ENCODE measurements at places on chromosomes 13 and 19.
A peak's percentile ranks its signal among the peaks of the same experiment; 100 is the strongest.

DNA sequence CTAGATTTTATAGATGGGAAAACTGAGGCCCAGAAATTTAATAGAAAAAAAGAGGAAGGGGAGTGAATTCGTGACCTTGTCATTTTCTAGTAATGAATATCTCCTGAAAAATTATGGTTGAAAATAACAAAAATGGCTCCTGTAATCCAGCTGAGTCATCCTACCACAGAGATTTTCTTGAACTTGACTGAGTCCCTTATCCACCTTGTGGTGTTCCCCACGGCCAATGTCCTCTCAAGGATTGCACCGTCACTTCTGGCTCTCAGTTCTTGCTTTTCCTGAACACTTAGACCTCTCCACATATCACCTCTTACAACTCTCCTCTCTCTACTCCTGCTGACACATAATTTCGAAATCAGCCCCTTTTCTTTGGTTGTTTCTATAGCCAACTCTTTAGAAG lies 1.2 kb upstream of the KATNAL1 start:
- peaks cover 34% of the 10 kb centered on the region for H3K4me1 ChIP-seq
- no peak for DNase-seq
- peak overlapping the region; percentile 30 for H3K4me3 ChIP-seq
- H3K27ac ChIP-seq: peak overlapping the region; percentile 0
- H3K27me3 ChIP-seq: no peaks in the 10 kb centered on the region

GRCh38 chr13:75790198-75790970 lies 154.3 kb downstream of the LMO7 start:
- no peak for DNase-seq
- no peak overlapping the region for H3K4me3 ChIP-seq
- no peak overlapping the region for H3K27ac ChIP-seq
- H3K27me3 ChIP-seq: no peaks in the 10 kb centered on the region
- peaks cover 6% of the 10 kb centered on the region for H3K36me3 ChIP-seq

- H3K4me3 ChIP-seq: peak overlapping the region; percentile 86
- peak overlapping the region; percentile 72 for H3K27ac ChIP-seq
- peaks cover 20% of the 10 kb centered on the region for H3K4me1 ChIP-seq
- peaks cover 42% of the 10 kb centered on the region for H3K36me3 ChIP-seq
- peak; percentile 89 for DNase-seq
Measured at GRCh38 chr19:797528-798414, 519 bp downstream of the PTBP1 start.

GRCh38 chr13:99830931-99831330 lies 140.6 kb downstream of the ZIC5 start:
- no peaks in the 10 kb centered on the region for H3K4me1 ChIP-seq
- no peak overlapping the region for H3K27ac ChIP-seq
- peaks cover 1% of the 10 kb centered on the region for H3K27me3 ChIP-seq
- no peak for DNase-seq
- H3K4me3 ChIP-seq: no peak overlapping the region

DNA sequence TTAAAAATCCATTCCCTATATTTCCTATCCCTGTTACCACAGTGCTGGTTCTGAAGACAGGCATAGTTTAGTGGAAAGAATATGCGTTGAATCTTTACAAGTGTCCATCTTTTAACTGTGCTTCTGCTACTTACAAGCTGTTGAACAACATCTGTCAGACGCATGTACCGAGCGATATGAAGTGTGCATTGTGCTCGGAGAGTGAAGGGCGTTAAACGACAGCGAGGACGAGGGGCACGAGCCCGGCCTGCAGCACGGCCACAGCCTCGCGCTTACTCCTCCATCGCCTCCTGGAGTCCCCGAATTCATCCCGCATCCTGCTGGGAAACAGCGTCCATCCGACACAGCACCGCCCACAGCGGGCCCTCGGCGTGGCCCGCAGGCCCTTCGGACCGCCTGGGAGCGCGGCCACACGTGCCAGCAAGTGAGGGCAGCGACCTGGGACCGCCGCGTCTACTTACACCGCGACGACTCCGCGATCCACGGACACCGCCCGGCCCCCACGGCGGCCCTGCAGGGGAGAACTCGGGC lies 514 bp downstream of the PCID2 start:
- H3K36me3 ChIP-seq: peaks cover 48% of the 10 kb centered on the region
- H3K27ac ChIP-seq: peak overlapping the region; percentile 53
- H3K4me1 ChIP-seq: peaks cover 42% of the 10 kb centered on the region
- DNase-seq: no peak

GRCh38 chr13:41751277-41751676 lies 209.6 kb downstream of the VWA8 start:
- peaks cover 54% of the 10 kb centered on the region for H3K36me3 ChIP-seq
- H3K4me1 ChIP-seq: no peaks in the 10 kb centered on the region
- H3K27ac ChIP-seq: no peak overlapping the region
- no peaks in the 10 kb centered on the region for H3K27me3 ChIP-seq
- DNase-seq: no peak

DNA sequence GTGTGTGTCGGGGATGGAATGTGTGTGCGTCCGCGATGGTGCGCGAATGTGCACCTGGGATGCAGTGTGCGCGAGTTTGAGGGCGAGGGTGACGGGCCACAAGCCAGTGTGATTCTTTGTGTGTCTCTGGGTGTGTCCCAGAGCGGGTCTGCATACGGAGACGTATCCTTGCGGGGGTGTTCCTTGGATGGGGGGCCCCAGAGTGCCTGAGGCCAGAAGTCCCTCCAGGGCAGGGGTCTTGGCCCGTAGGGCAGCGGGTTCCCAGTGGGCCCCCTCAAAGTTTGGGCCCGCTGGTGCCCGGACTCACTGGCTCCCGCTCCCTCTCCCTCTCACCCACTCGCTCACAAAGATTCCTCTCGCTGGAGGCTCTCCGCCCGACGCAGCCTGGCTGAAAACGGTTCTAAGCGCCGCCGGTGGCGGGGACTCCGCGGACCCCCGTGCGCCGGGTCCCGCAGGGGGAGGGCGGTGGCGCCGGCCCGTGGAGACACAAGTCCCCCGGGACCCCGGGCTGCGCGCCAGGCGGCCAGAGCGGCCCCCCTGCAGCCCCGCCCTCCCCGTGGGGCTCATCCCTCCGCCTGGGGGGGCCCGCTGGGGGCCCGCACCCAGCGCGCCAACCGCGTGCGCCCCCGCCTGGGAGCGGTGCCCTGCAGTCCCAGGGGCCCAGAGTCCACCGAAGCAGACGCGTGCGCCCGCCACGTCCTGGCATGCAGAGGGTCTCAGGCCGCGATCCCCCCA lies 886 bp downstream of the CRLF1 start:
- no peaks in the 10 kb centered on the region for H3K36me3 ChIP-seq
- no peak overlapping the region for H3K4me3 ChIP-seq
- H3K27ac ChIP-seq: no peak overlapping the region
- H3K27me3 ChIP-seq: peaks cover 65% of the 10 kb centered on the region
- no peaks in the 10 kb centered on the region for H3K4me1 ChIP-seq

DNA sequence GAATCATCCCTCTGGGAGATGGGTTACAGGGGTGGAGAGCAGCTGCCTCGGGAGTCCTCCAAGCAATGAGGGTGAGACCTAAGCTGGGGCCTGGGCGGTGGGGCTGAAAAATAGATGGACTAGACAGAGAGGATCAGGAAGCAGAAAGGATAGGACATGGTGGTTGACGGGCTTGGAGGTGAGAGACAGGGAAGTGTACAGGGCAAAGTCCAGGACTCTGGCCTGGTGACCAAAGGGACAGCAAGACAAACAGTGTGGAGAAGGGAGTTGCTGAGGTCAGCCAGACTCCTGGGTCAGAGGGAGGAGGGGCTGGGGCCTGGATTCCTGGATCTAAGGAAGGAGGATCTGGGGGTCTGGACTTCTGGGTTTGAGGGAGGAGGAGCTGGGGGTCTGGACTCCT lies 5.5 kb downstream of the PHLDB3 start:
- no peak overlapping the region for H3K27ac ChIP-seq
- no peak for DNase-seq
- H3K36me3 ChIP-seq: peaks cover 37% of the 10 kb centered on the region
- no peak overlapping the region for H3K4me3 ChIP-seq
- peaks cover 10% of the 10 kb centered on the region for H3K4me1 ChIP-seq
- no peaks in the 10 kb centered on the region for H3K27me3 ChIP-seq

GRCh38 chr13:48808683-48809082 lies 155.0 kb downstream of the CYSLTR2 start:
- H3K36me3 ChIP-seq: peaks cover 8% of the 10 kb centered on the region
- H3K4me1 ChIP-seq: peaks cover 25% of the 10 kb centered on the region
- no peak for DNase-seq
- H3K27me3 ChIP-seq: peaks cover 25% of the 10 kb centered on the region

DNA sequence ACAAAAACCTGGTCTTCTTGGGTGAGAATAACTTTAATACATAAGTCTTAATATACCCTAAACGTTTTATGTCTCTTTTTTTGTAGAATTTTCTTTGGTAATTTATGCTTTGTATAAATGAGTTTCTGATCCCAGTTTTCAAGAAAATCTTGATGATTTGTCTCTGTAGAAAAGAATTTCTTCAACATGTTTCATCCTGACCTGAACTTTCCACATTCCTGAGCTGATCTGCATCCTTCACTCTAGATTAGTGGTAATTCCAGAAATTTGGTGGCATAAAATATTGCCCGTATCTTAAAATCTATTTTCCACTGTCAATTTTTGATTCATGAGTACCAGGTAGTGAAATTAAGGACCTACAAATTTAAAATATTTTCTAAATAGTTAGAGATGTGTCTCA lies 16.3 kb downstream of the ZNF714 start:
- no peaks in the 10 kb centered on the region for H3K27me3 ChIP-seq
- H3K4me3 ChIP-seq: no peak overlapping the region
- H3K36me3 ChIP-seq: peaks cover 77% of the 10 kb centered on the region
- DNase-seq: no peak

GRCh38 chr13:29857085-29857484 lies 6.7 kb upstream of the UBL3 start:
- DNase-seq: no peak
- no peaks in the 10 kb centered on the region for H3K36me3 ChIP-seq
- H3K4me3 ChIP-seq: no peak overlapping the region
- no peaks in the 10 kb centered on the region for H3K27me3 ChIP-seq

DNA sequence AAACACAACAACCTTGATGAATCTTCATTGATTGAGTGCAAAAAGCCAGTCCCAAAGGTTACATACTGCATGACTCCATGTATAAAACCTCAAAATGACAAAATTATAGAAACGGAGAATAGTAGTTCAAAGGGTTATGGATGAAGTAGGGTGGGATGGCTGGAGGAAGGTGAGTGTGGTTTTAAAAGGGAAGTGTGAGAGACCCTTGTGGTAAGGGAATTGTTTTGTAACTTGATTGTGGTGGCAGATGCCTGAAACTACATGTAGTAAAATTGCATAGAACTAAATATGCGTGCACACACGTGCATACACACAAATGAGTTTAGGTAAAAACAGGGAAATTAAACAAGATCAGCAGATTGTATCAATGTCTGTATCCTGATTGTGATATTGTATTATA lies 340.7 kb downstream of the MTUS2 start:
- no peak overlapping the region for H3K27ac ChIP-seq
- H3K4me1 ChIP-seq: no peaks in the 10 kb centered on the region
- H3K27me3 ChIP-seq: no peaks in the 10 kb centered on the region

DNA sequence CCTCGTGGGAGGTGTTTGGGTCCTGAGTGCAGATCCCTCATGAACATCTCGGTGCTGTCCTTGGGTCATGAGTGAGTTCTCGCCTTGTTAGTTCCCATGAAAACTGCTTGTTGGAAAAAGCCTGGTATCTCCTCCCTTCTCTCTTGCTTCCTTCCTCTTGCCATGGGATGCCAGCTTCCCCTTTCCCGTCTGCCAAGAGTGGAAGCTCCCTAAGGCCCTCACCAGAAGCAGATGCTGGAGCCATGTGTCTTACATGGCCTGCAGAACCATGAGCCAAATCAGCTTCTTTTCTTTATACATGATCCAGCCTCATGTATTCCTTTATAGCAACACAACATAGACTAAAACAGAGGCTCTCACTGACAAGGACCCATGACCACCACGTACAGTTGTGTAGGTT lies 8.2 kb downstream of the ADGRE2 start:
- no peaks in the 10 kb centered on the region for H3K27me3 ChIP-seq
- H3K27ac ChIP-seq: no peak overlapping the region
- peaks cover 3% of the 10 kb centered on the region for H3K36me3 ChIP-seq
- no peak overlapping the region for H3K4me3 ChIP-seq

DNA sequence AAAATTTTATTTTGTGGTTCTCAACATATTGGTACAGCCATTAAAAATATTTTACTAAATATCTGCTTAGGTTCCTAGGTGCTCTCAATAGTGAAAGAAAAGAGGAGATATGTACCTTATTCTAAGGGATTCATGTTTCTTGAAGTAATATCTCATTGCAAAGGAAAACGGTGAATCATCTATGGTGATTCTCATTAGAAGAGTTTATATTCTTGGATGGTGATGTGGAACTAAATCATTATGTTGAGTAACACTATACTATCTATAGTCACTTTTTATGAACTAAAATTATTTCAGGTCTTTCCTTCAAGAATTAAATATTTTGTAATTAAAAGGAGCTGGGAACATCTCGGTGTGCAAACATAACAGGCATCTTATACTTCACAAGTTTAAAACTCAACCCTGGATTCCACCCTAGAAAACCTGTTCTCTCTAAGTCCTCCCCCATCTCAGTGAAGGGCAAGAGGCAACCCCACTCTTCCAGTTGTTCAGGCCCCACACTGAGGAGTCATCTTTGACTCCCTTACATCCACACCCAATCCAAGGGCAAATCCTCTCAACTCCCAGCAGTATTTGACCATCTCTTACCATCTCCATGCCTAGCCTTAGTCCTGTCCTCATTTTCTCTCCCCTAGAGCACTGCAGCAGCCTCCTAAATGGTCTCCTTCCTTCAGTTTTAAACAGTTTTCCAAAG lies 140.1 kb downstream of the RGCC start:
- peaks cover 10% of the 10 kb centered on the region for H3K36me3 ChIP-seq
- H3K4me3 ChIP-seq: no peak overlapping the region

- DNase-seq: no peak
- peaks cover 33% of the 10 kb centered on the region for H3K27me3 ChIP-seq
- no peak overlapping the region for H3K27ac ChIP-seq
- H3K4me1 ChIP-seq: no peaks in the 10 kb centered on the region
- H3K36me3 ChIP-seq: no peaks in the 10 kb centered on the region
- no peak overlapping the region for H3K4me3 ChIP-seq
Measured at GRCh38 chr19:40517248-40517647, 50.4 kb downstream of the SPTBN4 start.

- H3K4me3 ChIP-seq: no peak overlapping the region
- H3K36me3 ChIP-seq: peaks cover 16% of the 10 kb centered on the region
- H3K4me1 ChIP-seq: no peaks in the 10 kb centered on the region
- no peaks in the 10 kb centered on the region for H3K27me3 ChIP-seq
- no peak for DNase-seq
Measured at GRCh38 chr19:47700934-47701716, 12.1 kb upstream of the EHD2 start.

GRCh38 chr19:1647501-1648458 lies 4.6 kb downstream of the TCF3 start:
- H3K27me3 ChIP-seq: no peaks in the 10 kb centered on the region
- H3K4me3 ChIP-seq: no peak overlapping the region
- H3K4me1 ChIP-seq: peaks cover 15% of the 10 kb centered on the region
- DNase-seq: no peak

- no peak overlapping the region for H3K27ac ChIP-seq
- peaks cover 25% of the 10 kb centered on the region for H3K36me3 ChIP-seq
- H3K4me1 ChIP-seq: peaks cover 28% of the 10 kb centered on the region
Measured at GRCh38 chr13:29579094-29579493, 16.4 kb downstream of the SLC7A1 start.

Data from activated T-helper 2 cell treated with anti-CD3 and anti-CD28 coated beads, Interferon-gamma antibody, Interleukin-2, Interleukin-4, amounts not matched to agents 10 μg/mL and 5 μg/mL and 100 μg/mL, durations not matched to agents 14 hours and 24 hours and 36 hours (primary cell).